ENCODE measurements at places on chromosomes 2 and 18.

DNA sequence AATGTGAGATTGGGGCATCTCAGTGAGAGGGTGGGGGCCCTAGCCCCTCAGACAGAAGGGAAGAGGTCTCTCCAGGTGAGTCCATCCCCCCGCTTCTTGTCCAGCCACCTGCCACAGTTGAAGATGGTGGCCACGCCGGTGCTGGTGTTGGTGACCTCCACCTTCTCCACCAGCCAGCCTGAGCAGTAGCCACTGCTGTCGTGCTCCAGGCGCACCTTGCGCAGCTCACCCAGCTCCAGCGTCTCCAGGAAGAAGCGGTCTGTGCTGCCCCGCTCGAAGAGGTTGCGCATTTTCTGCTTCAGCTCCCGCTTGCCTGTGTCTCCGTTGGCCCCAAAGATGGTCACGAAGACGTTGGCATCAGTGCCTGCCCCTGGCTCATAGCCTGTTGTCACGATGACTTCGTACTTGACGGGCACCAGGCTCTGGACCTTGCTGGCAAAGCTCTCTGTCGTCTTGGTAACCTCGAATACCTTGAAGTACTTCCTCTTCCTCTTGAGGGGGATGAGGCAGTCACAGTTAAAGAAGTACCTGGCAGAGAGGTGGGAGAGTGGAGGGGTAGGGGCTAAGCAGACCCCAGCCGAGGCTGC lies 179.5 kb downstream of the LOXHD1 start:
- DNase-seq, result no peak

- no peak for DNase-seq
Measured at GRCh38 chr2:27203741-27204140, 8.1 kb upstream of the ATRAID start.

- no peak for DNase-seq
Measured at GRCh38 chr2:176089843-176090395, 2.6 kb upstream of the HOXD13 start.

DNA sequence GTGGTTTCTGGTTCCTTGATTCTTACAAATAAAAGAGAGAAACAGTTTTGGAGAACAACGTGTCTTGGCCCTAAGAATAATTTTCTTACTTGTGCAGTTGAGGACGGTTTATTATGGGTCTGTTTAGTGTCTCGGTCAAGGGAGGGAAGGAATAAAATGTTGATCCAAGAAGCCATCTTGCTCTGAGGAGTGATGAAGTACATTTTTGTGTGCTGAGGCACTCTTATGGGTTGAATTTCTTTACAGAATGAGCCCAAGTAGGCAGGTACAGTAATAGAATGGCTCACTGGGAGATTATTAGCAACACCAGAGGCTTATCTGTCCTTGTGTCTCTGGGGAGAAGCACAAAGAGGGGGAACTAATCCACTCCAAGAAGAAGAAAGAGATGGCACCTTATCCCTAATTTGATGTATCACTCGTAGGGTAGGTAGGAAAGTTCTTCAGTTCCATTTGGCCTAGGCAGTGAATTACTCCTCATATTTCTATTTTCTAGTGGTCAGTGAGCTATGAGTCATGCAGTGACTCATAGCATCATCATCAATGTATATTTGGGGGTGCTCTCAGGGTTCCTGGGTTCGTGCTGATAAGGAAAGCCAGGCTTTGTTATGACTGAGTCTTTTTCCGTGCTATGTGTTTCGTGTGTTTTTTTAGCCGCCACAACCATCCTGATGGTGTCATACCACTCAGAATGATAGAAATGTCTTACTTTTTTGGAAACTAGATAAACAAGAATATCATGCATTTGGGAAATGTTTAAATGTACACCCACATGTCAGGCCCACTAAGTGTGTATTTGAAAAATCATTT lies 250.1 kb upstream of the CTAGE1 start:
- peak; percentile 35 for DNase-seq

DNA sequence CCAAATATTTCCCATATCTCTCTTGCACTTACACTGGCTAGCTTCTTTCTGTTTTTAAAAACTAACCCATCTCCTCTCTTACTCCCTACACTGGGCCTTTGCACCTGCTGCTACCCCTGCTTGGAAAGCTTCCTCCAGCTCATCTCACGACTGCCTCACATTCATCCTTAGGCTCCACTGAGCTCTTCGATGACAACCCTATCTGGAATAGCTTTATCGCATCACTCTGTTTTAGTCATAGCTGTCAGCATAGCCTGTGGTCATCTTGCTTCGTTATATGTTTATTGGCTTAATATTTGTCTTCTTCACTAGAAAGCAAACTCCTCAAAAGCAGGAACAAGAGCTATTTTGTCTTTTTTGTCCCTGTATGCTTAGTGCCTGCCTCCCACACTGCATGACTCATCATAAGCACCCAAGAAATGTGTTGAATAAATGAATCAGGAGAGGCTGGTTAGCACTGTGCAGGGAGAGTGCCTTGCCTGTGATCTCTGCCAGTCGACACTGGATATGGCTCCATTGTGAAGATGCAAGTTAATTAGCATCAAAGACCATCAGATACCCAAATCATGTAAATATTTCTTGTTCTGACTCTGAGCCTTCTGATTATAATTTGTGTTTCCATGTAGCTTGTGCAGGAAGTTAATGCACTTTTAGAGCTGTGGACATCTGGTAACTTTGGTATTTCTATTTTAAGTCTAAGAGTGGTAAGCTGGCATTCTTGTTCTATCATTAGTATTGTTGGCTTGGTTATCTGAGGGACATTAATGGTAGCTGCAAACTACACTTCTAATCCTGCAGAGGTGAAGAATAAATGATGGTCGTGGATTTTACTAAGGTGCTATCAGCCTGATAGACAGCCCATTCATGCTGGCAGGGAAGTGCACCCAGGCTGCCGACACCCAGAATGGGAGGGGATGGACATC lies 10.3 kb upstream of the DYTN start:
- DNase-seq, result peak; percentile 2

DNA sequence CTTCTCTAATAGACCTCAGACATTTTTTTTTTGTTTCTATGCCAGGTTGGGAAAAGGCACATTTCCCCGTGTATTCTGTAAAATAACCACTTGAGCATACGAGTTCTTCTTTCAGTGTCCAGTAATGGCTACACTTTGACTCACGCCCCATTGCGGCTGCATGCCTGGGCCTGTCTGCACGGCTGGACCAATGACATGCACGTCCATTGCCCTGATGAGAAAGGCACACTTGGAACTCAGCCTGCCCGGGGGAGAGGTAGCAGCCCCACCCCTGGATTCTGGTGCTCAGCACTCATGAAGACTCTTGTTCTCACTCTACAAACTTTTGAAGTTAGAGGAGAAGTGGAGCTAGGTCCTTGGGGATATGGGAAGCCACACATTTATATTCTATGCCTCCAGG lies 5.8 kb downstream of the PCARE start:
- no peak for DNase-seq

- no peak for DNase-seq
Measured at GRCh38 chr2:44686561-44686960, 254.9 kb upstream of the SIX3 start.

GRCh38 chr2:176157499-176158185 lies 535 bp downstream of the HOXD3 start:
- no peak for DNase-seq

- DNase-seq, result no peak
Measured at GRCh38 chr2:96933305-96934181, 52.8 kb downstream of the FAM178B start.

- DNase-seq, result no peak
Measured at GRCh38 chr2:191050640-191050987, 36.6 kb upstream of the STAT1 start.

GRCh38 chr18:5726011-5726410 lies 169.3 kb downstream of the TMEM200C start:
- DNase-seq, result no peak

GRCh38 chr2:239402666-239403065 lies 1.8 kb upstream of the HDAC4 start:
- DNase-seq, result no peak

DNA sequence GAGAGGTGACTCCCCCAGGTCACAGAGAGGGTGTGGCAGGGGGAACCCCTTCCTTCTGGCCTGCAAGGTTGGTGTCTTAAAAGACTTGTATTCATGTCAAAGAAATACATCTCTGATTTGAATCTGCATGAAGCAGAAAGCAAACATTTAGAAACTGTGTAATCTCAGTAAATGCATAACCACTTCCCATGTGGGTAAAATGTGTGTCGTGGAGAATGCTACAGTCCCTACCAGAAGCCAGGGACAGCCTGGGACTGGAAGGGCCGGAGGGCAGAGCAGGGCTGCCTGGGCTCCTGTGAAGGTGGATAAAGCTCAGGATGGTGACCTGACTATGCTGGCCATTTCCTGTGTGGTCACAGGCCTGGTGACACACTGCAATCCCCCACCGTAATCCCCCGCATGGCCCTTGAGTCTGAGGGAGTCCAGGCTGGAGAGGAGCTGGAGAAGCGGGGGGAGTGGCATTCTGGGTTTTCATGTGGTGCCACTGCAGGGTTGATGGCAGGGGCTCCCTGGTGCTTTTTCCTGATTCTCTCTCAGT lies 102.2 kb downstream of the LRRC30 start:
- DNase-seq, result no peak

DNA sequence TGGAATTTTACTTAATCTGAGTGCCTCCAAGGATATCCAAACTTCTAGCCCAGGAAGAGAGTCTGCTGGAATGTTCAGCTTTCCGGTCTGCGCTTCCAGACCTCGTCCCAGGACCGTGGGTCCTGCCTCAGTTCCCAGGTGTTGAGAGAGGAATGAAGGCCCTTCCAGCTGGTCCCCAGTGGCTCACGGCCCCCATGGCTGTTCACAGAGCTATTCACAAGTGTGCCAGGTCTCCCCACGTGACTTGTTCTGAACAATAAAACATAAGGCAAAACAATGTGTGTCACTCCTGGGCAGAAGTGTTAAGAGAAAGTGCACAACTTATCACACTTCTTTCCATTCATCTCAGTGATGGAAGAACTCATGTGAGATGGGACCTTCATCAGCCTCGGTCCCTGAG lies 20.1 kb upstream of the TEX51 start:
- no peak for DNase-seq

DNA sequence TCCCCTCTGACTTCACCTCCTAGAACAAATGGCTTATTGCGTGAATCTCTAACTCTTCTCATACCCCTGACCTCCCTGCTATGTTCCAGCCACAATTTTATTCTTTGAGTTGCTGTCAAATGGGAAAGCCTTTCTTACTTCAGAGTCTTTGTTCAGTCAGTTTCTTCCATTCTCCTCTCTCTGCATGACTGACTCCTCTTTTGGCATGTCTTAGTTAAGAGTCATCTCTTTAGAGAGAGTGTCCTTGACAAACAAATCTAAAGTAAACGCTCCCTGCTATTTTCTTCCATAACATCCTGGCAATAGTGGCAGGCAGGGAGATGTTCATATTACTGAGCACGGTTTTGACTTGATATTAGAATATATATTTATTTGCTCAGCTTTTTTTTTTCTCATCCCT lies 170.7 kb upstream of the ERBB4 start:
- no peak for DNase-seq

DNA sequence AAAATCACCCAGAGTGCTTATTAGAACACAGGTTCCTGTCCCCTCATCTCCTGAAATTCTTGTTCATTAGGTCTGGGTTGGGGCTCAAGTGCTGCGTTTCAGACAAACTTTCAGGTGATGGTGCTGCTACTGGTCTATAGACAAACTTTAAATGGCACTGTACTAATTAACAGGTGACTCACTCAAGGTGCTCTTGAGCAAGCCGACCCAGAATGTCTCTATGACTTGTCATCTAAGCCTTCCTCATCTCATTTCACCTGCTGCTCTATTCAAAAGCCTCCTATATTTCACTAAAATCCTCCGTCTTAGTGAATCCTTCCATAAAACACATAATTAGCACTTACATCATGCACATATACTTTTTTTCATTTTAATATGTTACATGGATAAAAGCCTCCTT lies 29.9 kb upstream of the STK39 start:
- DNase-seq, result no peak

DNA sequence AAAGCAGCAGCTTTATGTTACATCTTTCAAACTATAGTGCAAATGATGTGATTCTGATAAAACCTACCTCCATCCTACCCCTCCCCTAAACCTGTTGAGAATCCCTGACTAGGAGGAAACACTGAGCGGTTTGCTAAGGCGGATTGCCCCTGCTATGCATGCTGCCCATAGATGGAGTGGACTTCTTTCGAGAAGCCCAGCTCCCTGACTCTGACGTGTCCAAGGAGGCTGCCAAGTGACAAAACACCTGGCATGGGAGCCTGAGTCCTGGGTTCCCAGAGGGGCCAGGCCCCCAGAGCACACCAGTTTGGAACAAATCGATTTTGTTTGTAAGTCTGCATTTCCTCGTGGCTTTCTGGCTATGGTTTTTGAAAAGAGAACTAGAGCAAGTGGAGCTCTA lies 1.4 kb upstream of the UXS1 start:
- no peak for DNase-seq

DNA sequence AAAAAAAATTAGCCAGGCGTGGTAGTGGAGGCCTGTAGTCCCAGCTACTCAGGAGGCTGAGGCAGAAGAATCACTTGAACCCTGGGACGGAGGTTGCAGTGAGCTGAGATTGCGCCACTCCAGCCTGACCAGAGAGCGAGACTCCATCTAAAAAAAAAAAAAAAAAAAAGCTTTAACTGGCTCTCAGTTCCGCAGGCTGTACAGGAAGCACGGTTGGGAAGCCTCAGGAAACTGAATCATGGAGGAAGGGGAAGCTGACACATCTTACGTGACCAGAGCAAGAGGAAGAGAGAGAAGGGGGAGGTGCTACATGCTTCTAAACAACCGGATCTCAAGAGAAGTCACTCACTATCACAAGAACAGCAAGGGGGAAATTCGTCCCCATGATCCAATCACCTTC lies 505.6 kb upstream of the SLC8A1 start:
- no peak for DNase-seq

- no peak for DNase-seq
Measured at GRCh38 chr2:158928965-158929364, 39.5 kb upstream of the TANC1 start.

DNA sequence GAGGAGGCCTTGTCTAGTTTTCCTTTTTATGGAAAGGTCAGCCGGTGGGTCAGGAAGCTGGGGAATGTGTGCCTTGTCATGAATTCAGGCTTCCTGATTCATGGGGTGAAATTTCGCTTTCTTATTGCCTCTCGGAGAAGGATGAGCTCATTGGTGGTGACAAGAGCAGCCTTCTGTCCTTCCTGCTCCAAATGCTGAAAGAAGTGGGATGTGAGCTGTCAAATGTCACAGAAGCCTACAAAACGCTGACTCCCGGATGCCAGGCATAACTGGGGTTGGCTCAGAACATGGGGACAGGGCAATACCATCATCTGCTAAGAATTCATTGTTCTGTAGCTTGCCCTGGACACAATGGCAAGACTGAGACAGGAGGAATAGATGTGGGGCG lies 55.8 kb upstream of the FAM136A start:
- DNase-seq, result no peak

All from activated CD4-positive, alpha-beta T cell treated with anti-CD3 and anti-CD28 coated beads, Interleukin-10, Interleukin-2, amounts not matched to agents 100 ng/mL and 50 ng/mL, durations not matched to agents 16 hours and 8 hours (primary cell).